ENCODE measurements at places on chromosomes 3 and 15.

DNA sequence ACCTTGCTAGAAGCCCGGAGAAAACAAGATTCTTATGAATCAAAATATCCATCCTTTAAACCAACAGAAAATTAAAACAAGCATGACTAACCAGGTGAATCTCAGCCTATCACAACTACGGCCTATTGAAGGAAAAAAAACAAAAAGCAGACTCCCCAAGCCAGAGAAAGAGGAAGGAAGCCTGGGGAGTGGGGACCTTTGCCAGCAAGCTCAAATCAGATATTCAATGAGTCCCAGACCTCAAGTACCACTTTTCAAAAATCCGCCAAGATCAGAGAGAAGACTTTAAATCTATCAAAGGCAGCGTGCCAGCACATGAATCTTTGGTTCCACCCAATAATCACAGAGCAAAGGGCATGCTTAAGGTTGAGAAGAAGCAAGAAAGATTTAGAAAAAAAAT, 253.8 kb downstream of the NTRK3 start:
- no peak for DNase-seq

DNA sequence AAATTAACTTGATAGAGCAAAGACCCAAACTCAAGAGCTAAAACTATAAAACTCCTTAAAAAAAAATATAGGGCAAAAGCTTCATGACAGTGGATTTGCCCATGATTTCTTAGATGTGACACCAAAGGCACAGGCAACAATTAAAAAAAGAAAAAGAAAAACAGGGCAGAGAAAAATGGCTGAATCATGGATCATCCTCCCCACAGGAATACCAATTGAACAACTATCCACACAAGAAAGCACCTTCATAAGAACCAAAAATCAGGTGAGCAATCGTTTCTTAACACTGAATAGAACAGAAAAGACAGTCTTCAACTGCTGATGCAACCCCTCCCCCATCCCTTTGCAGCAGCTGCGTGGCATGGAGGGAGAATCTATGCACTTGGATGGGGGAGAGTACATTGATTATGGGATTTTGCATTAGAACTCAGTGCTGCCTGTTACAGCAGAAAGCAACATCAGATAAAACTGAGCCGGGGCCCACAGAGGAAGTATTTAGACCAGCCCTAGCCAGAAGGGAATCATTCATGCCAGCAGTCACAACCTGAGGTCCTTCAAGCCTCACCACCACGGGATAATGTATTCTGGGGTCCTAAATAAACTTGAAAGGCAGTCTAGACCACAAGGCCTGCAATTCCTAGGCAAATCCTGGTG, 15.7 kb downstream of the C3orf33 start:
- DNase-seq, result peak; percentile 29

- DNase-seq, result no peak
These were observed 396.9 kb upstream of the CBLB start for GRCh38 chr3:106265704-106266103.

DNA sequence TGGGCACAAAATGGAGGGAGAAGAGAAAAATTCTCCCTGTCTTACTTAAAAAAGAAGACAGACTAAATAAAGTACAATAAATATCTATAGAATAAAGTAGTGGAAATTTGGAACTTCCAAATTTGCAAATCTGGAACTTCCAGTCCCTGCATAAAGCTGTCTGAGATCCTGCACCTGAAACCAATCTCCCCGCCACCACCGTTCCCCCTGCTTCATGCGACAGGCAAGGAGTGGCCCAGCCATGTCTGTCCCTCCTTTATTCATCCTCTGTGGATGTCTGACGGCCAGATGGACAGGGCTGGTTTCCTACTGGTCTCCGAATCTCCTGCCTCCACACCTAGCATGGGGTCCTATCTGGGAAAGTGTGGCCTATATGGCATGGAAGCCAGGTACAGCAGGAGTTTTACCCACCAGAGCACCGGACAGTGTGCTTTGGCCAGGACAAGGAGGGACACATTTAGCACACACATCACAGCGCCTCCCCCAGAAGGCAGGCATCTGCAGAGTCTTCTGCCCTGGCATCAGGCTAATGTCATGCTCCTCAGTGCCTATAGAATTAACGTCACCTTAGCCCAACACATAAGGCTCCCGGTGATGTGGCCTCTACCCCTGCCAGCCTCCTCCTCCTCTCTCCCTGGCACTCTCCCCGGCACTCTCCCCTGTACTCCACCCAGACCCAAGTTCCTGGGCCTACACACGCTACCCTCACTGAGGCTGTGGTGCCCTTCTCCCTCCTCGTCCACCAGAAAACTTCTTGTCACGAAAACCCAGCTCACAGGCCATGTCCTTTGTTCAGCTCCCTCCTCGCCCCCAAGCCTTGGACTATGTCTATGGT, 170.8 kb downstream of the XXYLT1 start:
- no peak for DNase-seq

DNA sequence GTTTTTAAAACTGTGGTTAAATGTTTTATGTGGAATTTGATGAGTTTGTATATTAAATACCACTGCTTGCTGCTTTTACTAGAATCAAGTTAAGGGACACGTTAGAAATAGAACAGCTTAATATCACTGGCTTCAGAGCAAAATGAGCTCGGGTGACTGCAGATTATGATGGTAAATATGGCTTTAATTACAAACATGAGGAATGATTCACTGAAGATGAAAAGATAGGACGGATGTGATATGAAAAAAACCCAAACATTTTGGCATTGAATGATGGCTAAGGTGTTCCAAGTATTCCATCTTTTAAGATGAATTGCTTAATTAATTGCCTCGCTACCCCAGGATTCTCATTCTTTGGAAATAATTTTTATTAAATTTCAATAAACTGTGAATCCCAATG, 33.7 kb downstream of the SLC24A1 start:
- no peak for DNase-seq

DNA sequence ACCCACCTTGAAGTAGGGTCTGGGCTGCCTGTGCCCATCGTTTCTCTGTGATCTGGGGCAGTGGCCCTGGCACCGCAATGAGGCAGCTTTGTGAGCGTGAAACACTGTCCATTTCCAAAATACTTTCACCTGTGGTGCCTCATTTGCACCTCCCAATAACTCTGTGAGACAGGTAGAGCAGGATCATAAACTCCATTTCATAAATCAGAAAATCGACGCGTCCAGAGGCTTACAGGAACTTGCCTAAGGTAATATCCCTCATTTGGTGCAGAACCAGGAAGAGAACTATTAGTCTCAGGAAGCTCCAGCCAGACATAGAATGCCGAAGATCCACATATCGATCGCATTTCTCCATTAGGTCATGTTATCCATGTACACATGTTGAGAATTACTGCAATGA, 38.2 kb upstream of the SEMA4B start:
- no peak for DNase-seq

GRCh38 chr3:53045518-53046170, at the start of gene SFMBT1:
SFMBT1 (minus strand) TSS chr3:53046073; CDS start chr3:52969128, 76,945 bp downstream.
- peak; percentile 67 for DNase-seq

DNA sequence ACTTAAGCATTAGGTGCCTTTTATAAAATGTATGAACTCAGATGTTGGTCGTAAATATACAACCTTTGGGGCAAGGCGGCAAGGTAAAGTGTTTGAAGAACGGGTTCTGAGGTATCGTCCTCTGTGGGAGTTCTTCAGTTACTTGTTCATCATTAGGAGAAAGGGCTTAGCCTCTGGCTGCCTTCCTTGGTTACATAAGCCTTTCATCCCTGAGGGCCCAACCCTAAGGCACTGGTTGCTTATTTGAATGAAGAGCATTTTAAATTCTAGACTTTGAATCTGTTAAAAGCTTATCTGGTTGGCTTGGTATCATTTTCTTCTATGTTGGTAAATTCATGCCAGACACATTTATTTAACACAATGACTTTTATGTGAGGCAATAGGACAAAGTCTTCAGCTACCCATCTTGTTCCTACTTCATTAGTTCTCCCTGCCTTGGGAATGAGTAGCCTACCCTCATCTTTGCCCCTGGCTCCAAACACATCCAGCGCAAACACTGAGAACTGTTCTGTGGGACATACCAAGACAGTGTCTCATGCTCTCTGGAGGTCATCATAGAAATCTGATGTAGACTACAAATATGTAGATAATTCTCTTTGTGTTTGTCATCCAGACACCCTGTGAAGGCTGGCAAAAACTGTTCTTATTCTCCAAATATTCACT, 12.4 kb upstream of the CCDC80 start:
- no peak for DNase-seq

GRCh38 chr3:116153174-116153573, 292.1 kb downstream of the LSAMP start:
- DNase-seq, result no peak

- DNase-seq, result no peak
These were observed 9.8 kb downstream of the P2RY14 start for GRCh38 chr3:151268267-151269235.

GRCh38 chr3:32499585-32499984, 3.1 kb downstream of the CMTM6 start:
- no peak for DNase-seq

- no peak for DNase-seq
These were observed 693 bp downstream of the DISP2 start for GRCh38 chr15:40358471-40359353.

DNA sequence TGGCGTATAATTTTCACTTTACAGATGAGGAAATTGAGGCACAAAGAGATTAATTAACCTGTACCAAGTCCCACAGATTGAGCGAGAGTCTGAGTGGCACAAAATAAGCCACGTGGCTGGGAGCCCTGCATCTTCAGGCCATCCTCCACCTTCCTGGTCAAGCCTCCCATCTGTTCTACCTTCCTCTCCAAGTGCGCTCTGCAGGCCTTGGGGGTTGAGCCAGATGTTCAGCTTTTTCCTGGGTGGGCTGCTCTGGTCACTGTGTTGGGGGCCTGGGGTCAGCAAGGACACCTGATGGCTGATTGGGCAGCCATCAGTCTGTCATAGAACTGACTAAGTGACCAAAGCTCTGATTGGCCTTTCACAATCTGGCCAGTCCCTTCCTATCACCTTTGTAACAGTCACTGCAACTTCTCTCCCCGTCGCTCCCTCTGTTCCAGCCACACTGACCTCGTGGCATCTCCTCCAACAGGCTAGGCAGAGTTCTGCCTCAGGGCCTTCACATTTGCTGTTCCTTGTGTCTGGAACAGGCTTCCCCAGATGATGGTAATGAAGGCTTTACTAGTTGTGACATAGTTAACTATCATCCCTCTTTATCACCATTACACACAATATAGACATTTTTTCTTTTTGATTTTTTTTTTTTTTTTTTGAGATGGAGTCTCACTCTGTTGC, 46.8 kb downstream of the SCN5A start:
- DNase-seq, result no peak

- no peak for DNase-seq
These were observed 192.8 kb upstream of the RORA start for GRCh38 chr15:61421938-61422337.
